ENCODE measurements at places on chromosomes 7 and 10. TPM values are rescaled to one million over a fixed set of nuclear protein-coding genes. Genes with fewer than 3 reads are reported as not detected.

DNA sequence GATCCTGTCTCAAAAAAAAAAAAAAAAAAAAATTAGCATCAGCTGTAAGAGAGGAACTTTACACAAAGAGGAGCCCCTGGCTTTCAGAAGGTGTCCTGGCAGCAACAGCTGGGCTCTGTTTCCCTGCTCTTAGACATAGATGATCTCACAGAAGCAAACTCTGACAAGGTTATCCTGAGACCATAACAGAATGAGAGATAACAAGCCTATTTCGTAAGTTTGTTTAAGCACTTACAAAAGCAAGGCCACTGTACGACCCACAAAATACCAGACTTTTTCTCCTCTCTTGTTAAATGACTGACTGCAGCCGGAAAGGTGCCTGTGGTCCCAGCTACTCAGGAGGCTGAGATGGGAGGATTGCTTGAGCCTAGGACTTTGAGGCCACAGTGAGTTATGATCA lies 33.3 kb upstream of the OTUD1 start:
- DNase-seq = no peak

GRCh38 chr10:121610798-121611323 lies 12.6 kb upstream of the FGFR2 start:
- no peak for DNase-seq

GRCh38 chr7:158821171-158822031 lies 7.9 kb downstream of the ESYT2 start:
- DNase-seq = peak; percentile 86

DNA sequence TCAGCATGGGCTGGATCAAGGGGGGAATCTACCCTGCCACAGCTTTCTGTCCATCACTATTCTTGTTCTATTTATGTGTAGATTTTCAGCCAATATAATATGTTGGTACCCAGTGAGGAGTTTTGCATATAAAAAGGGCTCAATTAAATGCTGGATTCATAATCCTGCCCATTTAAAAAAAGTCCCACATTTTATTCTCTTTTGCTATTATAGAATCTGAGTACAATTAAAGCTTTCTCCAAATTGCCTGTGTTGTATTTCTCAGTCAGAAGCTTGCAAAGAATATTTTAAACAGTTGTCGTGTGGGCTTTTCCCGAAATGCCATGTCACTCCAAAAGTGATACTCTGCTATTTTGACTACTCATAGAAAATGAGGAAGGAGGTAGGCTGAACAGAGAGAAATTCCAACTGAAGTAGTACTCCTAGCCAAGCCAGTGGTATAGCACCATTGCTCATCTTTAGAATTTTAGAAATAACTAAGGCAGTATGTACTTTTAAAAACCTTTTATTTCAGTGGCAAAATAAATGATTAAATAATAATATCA lies 108.3 kb upstream of the HDAC9 start:
- DNase-seq = no peak

DNA sequence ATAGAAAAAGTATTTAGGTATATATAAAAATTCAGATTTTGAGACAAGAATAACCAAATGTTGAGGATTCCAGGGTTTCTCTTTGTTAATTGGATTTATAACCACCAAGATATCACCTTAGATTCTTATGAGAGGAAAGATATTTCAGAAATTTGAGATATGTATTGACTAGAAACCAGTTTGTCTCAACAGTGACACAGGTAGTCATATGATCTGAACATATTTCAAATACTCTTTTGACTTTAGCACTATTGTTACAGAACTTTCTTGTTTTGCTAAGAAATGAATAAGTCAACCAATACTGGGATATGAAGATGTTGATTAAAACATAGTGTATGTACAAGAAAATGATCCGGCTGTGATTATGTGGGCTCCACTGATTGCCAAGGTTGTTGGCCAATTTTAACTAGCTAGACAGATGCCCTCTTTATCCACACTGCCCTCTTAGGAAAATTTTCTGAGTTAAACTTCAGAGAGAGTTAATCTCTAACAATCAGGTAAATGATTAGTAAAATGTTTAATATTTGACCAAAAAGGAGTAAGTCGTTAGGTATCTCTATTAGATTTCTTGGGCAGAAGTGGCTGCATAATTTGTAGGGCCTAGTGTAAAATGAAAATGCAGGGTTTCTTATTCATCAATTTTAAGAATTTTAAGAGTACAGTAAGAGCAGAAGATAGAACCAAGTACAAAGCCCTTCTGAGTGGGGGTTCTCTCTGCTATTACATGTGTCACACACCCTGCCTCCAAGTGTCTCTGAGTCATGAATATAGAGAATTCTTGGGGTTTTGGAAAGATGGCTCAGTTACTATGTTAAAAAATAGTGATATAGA lies 376.0 kb downstream of the TFEC start:
- no peak for DNase-seq

DNA sequence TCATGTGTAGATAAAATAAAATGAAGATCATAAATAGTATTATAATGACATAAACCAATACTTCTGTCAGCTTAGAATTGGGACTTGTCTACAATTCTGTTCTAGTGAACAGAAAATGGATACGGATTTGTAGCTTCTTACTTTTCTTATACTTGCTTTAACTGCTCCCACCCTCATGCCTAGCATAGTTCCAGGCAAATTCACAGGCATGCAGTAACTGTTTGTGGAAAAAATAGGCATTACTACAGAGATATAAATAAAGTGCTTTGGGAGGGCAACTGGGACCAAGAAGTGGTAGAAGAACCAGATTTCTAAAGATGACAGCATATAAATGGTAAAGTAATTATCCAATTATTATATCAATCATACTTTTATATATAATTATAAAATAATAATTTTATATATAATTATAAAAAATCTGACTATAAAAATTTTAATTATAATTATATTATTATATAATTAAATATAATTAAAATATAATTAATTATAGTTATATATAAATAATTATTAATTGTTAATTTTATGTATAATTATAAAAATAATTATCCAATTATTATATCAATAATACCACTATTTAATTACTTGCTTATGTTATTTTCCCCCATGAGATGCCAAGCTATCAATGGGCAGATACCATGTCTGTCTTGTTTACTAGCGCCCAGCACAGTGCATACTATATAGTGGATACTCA lies 144.1 kb downstream of the NOC3L start:
- no peak for DNase-seq

GRCh38 chr7:70392877-70393435 lies 739.0 kb upstream of the GALNT17 start:
- no peak for DNase-seq

- no peak for DNase-seq
Measured at GRCh38 chr7:129714514-129715063, 103.1 kb downstream of the NRF1 start.

The PCLO gene
- total RNA-seq = 0.17 TPM

The TTYH3 gene
- total RNA-seq = 6.0 TPM
